ENCODE measurements at places on chromosomes 11 and 22.

DNA sequence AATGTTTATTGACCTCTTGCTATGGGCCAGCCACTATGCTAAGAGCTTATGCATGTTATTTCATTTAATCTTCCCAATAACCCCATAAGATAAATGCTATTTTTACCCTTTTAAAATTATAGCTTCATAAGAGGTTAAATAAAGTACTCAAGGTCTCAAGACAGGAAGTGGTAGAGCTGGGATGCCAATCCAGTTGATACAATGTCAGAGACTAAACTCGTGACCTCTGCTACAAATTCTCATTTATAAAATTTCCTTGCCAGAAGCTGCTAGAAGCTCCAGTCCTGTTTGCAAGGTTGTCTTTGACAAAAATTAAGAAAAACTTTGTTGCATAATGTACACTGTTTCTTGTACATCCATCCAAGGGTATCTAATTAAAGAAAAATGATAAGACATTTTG lies 265.9 kb upstream of the MPPED2 start:
- no peak for DNase-seq

DNA sequence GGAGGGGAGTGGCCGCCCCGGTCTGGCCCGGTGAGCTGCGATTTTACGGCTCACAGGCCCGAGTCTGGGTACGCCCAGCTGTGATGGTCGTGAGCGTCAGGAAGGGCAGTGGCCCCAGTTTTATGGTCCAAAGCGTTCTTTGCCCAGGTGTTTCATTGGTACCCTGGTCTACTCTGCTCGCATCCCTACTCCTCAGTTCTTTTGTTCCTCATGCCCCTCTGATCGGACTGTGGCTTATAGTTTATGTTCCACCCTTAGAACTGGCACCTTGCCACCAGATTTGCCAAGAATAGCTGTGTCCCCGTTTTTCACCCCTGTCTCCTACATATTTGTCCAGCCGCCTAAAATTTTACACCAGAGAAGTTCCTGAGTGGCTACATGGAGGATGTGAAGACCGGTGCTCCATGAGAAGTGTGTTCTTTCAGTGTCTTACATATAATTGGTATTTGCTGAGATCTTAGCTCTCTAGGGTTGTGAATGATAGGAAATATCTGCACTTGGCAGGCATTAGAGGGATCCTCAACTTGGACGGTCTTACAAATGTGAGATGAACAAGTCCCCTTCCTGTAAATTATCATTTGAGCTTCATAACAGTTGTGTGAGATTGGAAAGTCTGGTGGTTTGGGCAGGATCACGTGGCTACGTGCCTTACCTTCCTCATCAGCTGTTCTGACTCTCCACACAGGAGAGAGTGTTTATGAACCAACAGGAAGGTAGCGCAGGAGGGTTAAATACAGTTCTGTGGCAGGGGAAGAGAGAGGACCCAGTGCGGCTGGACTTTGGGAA lies 1.1 kb downstream of the PANX1 start:
- peak; percentile 44 for DNase-seq

- no peak for DNase-seq
These were observed 82.3 kb downstream of the FDX1 start for GRCh38 chr11:110512026-110512425.

- DNase-seq = no peak
These were observed 2.9 kb upstream of the WDR74 start for GRCh38 chr11:62842171-62842741.

GRCh38 chr22:46267431-46268279 lies at the start of gene TTC38:
Gene TTC38, plus strand, starts transcription at chr22:46268008. Its CDS starts 32 bp downstream, at chr22:46268040.
- peak; percentile 81 for DNase-seq

DNA sequence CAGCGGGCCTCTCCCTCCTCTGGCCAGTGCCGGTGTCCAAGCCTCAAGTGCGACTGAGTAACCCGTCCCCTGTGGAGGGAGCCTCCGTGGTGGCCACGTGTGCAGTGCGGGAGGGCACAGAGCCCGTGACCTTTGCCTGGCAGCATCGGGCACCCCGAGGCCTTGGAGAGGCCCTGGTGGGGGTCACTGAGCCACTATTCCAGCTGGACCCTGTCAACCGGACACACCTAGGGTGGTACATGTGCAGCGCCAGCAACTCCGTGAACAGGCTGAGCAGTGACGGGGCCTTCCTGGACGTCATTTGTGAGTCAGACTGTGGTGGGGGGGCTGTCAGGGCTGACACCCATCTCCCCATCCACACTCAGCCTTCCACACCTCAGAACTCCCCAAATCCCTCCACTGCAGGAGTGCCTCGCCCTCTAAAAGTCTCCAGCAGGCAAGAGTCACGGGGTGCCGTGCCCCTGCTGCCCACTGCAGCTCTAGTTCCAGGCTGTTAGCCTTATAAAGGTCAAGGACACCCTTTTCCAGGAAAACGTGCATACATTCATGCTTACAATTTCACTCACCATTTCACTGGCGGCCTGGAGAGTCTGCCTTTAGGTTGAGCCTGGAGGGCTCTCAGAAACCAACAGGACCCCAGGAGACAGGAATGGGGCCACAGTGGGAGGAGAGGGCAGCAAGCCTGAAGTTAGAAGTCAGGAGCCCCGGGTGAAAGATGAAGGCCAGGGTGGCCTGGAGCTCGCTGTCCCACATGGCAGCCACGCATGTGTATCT lies 2.6 kb downstream of the VSIG10L2 start:
- no peak for DNase-seq

GRCh38 chr11:26958005-26958701 lies 35.8 kb upstream of the FIBIN start:
- DNase-seq = no peak

- no peak for DNase-seq
These were observed 404.1 kb downstream of the TBC1D22A start for GRCh38 chr22:47166446-47167016.

GRCh38 chr22:37053310-37054055 lies 1.9 kb downstream of the KCTD17 start:
- no peak for DNase-seq

GRCh38 chr11:100719809-100720221 lies 32.7 kb downstream of the ARHGAP42 start:
- DNase-seq = peak; percentile 94

DNA sequence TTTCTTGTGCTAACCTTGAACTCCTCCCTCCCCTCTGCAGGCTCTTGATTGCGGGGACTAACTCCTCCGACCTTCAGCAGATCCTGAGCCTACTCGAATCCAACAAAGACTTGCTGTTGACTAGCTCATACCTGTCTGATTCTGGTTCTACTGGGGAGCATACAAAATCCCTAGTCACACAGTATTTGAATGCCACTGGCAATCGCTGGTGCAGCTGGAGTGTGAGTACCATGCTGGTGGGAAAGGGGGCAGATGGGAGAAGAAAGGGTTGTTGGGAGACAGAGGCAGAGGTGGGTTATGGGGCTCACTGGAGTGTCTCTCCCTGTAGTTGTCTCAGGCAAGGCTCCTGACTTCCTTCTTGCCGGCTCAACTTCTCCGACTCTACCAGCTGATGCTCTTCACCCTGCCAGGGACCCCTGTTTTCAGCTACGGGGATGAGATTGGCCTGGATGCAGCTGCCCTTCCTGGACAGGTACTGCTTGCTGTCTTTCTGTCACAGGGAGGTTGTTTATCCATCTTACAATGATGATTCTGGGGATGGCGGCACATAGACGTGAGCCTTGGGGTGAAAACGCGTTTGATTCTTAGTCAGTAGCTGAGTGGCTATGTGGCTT lies 4.5 kb downstream of the SLC3A2 start:
- no peak for DNase-seq

DNA sequence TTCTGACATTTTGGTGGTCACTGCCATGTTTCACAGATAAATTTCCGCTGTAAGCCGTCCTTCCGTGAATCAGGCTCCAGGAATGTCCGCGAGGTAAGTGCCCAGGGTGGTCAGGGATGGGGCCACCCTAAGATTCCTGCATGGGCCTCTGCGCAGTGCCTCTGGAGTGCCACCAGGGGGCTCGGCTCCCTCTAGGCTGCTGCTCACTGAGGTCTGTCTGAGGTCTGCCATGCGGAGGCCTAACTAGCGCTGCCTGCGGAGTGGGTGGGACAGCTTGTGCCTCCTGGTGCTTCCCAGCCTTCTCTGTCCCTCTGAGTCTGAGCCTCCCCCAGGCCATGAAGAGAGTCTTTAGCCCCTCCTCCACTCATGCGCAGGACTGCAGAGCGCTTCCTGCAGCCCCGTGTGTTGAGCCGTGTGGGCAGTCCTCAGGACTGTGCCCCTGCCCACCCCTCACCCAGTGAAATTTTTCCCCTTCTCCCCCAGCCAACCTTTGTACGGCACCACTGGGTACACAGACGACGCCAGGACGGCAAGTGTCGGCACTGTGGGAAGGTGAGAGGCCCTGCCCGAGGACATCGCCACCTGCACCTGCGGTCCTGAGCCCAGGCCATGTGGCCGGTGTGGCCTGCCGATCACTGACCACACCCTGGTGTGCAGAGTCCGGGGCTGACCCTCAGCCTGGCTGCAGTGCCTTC lies 11.9 kb upstream of the MDK start:
- peak; percentile 82 for DNase-seq

- DNase-seq = peak; percentile 89
These were observed 5.3 kb downstream of the NEAT1 start for GRCh38 chr11:65427691-65428577.

- DNase-seq = peak; percentile 54
These were observed 19.7 kb downstream of the ALG9 start for GRCh38 chr11:111851636-111852035.

GRCh38 chr11:45100339-45100738 lies 46.1 kb upstream of the PRDM11 start:
- no peak for DNase-seq

DNA sequence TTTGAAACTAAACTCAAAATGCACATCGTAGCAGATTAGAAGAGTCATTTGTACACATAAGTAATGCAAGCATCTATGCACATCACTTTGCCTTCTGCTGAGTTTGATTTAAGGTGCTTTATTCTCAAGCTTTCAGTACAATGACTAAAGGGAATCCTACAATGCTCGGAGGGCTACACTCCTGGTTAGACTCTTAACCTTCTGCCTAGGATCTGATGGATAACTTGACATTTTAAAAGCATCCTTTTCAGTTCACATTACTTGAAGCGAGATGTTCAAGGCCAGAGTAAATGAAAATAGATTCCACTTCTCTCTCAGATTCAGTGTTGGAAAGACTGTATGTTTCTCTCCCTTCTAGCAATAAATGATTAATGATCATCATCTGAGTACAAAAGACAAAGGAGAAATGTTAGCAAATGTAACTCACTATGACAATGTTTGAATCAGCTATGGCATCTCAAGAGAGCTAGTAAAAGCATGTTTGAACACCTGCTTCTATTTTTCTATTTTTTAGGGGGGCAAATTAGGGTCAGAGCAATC lies 259.2 kb upstream of the ANO3 start:
- no peak for DNase-seq

DNA sequence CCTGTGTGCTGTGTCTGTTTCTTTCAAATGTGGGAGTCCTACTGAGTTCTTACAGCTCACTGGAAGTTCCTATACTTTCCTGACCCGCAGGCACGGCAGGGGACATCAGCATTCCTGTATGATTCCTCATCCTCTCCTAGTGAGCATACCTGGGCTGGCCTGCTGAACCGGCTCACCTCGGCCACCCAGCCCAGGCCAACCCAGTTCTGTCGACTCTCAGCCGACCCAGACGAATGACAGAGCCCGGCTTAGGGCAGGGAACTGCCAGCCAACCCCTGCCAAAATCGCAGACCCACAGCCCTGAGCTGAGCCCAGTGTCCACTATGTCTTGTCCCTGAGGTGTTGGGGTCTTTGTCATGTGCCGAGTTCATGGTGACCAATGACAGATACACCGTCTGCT lies 339.7 kb downstream of the BRD1 start:
- peak; percentile 18 for DNase-seq

- DNase-seq = no peak
These were observed 41.6 kb downstream of the USP35 start for GRCh38 chr11:78230161-78230877.

GRCh38 chr11:132184079-132184478 lies 813.7 kb downstream of the NTM start:
- DNase-seq = no peak

GRCh38 chr11:65262776-65263175 lies 1.0 kb downstream of the POLA2 start:
- peak; percentile 12 for DNase-seq

DNA sequence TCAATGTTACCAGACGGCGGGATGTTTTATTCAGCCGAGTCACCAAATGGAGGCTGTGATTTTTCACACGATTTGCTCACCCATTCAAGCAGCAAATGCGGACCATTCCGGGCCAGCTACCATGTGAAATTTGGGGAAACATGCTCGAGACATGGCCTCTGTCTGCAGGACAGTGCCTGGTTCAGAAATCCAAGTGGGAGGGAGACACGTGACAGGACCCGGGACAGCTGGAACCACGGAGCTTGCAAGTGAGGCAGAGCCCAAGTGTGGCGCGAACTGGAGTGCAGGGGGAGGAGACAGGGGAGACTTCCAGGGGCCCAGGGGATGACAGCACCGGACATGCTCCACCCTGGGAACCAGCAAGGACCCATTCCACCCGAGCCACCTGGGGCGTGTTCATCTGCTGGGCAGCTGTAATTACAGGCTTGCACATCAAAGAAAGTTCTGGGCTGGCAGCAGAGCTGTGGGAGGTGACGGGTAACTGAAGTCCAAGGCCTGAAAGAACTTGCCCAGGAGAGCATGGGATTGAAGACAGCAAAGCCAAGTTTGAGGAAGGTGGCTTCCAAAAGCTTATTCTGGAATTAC lies 16.5 kb downstream of the CERK start:
- no peak for DNase-seq

DNA sequence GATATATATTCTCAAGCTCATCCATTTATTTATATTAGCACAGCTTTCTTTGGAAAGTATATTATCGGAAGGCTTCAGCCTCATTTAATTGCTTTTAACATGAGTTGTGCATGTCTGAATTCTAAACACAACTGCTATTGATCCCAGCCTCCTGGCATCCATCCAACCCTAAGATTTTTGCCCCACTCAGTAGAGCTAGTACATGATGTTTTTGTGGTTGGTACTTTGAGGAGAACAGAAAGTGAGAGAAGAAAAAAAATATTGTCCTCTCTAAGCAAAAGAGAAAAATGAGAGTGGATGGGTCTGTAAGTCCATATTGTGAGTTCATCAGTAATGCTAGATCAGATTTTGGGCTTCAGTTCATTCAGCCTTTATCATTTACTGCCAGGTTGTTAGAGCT lies 198.7 kb downstream of the DDX10 start:
- DNase-seq = no peak

DNA sequence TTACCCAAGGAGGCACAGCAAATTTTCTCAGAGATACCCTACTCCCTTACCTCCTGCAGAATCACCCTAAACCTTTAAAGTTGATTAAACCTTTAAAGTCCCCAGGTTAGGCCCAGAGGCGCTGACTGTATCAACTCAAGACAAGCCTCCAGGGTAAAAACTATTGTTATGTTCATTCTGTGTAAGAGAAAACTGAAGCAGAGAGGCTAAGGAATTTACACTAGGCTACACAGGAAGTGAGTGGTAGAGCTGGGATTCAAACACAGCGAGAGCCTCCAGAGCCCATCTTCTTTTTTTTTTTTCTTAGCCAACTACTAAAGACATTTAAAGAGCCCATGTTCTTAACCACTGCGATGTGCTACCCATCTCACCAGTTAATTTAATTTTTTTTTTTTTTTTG lies 56.3 kb upstream of the GRK3 start:
- DNase-seq = no peak

DNA sequence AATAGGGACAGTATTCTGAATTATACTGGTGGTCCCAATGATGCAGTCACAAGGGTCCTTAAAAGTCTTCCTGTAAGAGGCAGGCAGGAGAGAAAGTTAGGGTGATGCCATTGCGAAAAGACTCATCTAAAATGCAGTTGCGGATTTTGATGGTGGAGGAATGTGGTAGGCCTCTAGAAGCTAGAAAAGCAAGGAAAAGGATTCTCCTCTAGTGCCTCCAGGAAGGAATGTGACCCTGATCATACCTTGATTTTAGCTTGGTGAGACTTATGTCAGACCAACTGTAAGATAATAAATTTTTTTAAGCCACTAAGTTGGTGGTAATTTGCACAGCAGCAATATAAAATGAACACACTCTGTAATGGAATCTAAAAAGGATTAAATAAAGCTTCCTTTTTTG lies 33.8 kb downstream of the CHORDC1 start:
- DNase-seq = no peak

Data from M059J (cell line).